Stimulated activated naive CD4-positive, alpha-beta T cell (primary cell): ENCODE measurements at places on chromosomes 7 and 10.
A peak's percentile ranks its signal among the peaks of the same experiment; 100 is the strongest.

- no peak for DNase-seq
These were observed 3.2 kb upstream of the EEPD1 start for GRCh38 chr7:36149694-36150452.

DNA sequence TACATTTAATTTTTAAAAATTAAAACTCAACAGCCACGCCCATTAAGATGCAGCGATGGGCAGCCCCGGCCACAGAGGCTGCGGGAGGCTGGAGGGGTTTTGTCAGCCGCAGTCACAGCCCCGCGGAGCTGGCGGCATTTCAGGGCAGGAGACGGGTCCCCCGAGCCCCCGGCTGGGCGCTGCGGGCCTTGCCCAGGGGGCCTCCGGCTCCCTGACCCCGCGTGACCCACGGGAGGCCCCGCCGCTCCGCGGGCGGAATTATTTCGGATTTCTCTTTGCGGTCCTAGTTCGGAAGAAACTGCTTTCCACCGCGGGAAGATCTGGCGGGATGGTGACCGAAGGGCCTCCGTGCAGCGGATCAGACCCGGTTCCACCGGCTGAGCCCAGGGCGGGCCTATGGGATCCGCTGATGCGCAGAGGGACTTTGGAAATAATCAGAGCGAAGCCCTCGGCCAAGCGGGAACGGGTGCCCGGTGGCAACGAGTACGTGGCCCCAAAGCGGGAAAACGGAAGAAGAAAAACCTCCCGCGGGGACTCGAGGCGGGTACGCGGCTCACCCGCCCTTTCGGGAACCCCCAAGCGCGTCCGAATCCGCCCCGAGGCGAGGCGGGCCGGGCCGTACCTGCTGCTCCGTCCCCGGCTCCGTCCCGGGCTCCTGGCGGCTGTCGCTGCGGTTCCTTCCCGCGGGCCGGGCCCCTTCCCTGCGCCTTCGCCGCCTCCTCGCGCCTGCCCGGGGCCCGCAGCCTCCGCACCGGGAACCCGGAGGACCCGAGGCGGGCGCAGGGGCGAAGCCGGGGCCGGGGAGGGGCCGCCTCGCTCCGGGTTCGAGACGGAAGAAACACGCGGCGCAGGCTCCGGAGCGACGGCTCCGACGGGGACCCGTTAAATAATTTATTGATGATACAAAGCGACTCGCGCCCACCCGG lies 1.7 kb downstream of the NKX6-2 start:
- DNase-seq, result no peak

- peak; percentile 16 for DNase-seq
These were observed 3.4 kb downstream of the TACR2 start for GRCh38 chr10:69413221-69413865.

DNA sequence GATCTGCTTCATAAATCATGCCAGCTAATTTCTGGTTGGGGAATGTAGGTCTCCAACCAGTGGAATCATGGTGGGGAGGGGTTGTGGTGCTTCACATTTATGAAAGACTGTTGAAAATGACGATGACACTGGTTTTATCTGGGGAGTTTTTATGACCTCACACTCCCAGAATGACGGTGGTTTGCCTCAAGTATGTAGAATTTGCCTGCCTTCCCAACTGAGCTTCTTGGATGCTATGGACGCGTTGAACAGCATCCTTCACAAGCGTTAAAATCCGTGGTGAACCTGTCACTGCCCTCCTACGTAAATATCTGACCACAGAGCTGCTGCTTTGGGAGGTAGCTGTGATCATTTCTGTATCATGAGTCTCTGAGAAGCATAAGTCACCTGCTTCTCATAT lies 3.3 kb downstream of the INSYN2A start:
- DNase-seq, result no peak

DNA sequence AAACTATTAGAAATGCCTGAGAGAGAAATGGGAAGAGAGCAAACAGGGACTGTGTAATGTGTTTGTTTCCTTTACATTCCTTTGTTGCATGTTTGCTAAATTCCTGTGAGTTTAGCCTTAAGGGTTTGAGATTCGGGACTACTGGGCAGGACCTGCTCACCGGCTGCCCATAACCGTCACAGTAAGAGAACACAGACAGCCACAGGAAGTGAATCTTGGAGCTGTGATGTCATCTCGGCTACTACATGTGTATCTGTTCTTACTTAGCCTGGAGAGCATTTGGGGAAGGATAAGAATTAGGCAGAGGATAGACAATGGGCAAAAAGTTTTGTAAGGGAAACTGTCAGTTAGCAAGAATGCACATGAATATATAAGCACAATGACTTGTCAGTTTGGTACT lies 485.1 kb upstream of the KLF6 start:
- no peak for DNase-seq

GRCh38 chr7:31311552-31311951 lies 29.0 kb downstream of the NEUROD6 start:
- no peak for DNase-seq

- no peak for DNase-seq
These were observed 6.1 kb downstream of the ZNF853 start for GRCh38 chr7:6621195-6622133.

DNA sequence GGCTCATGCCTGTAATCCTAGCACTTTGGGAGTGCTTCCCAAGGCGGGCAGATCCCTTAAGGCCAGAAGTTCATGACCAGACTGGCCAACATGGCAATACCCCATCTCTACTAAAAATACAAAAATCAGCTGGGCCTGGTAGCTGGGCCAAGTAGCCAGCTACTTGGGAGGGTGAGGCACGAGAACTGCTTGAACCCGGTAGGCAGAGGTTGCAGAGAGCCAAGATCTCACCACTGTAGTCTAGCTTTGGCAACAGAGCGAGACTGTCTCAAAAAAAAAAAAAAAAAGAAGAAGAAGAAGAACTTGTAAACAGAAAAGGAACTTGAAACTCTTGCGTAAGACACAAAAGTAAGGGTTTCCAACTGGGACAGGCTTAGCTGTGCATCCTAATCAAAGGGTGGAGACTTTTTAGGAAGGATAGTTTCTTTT lies 5.6 kb upstream of the IFIT2 start:
- DNase-seq, result no peak

- no peak for DNase-seq
These were observed 42.0 kb downstream of the ZC3HC1 start for GRCh38 chr7:130008941-130009847.

GRCh38 chr7:151384776-151385625 lies 24.8 kb downstream of the WDR86 start:
- DNase-seq, result no peak

DNA sequence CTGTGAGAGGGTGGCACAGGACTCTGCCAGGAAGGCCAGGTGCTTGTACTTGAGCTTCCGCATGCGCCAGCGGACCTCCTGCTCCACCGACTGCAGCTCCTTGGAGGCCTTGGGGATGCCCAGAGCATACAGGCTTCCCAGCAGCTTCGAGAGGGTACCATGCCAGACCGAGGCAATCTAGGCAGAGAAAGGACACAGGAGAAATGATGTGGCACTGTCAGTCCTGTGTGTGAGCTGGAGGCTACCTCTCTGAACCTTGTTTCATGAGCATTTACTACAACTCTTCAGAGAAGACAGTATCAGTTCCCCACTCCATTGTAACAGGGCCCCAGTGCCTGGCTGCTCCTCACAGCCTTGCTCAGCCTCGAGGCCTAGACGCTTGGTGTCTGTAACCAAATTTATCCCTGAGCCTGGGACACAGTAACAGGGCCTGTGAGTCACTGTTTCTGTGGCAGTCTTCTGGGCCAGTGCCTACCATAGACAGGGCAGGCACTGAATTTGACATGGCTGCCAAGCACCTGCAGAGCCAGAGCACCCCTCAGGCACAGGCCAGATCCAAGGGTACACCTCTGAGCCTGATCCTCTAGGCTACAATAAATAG lies 5.8 kb downstream of the TBRG4 start:
- DNase-seq, result no peak

DNA sequence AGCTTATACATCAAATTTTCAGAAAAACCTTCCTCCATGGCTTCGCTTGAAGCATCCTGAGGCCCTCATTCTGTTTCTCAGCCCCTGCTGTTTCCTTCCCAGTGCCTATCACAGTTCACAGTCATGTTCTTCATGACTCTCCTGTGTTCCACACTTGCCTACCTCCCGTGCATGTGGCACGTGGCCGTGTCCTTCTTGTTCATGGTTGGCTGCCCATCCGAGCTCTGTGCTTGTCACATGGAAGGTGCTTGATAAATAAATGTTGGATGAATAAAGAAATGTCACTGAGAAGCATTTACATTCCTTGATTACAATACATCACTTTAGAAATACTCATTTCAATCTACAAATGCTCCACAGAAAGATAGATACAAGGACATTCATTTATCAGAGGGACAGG lies 23.7 kb upstream of the EGFR start:
- no peak for DNase-seq

DNA sequence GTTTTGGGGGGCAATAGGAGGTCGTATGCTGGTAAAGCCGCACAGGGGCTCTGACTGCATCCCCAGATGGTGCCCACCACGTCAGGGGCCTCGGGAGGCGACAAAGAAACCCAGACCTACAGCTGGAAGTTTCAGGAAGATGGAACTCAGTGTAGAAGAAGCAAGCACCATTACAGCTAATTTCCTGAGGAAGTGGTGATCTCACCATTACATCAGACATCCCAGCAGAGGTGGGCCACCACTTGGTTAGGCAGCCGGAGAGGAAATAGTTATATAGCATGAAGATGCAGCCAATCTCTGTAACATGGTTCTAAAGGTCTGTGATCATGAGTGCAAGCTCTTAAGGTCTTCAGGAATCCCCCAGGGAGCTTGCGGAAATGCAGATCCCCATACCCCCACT lies 127.3 kb upstream of the PCBD1 start:
- DNase-seq, result no peak

DNA sequence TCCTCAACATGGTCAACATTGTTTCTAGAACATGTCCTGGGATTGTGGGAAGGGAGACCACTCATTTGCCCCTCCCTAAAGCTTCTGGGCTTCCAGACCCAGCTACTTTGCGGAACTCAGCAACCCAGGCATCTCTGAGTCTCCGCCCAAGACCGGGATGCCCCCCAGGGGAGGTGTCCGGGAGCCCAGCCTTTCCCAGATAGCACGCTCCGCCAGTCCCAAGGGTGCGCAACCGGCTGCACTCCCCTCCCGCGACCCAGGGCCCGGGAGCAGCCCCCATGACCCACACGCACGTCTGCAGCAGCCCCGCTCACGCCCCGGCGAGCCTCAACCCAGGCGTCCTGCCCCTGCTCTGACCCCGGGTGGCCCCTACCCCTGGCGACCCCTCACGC lies at the start of gene EPO:
Gene EPO, plus strand, starts transcription at position 190 of the 392 bp plus-strand sequence. CDS start 513 bp downstream, outside the sequence.
- DNase-seq, result no peak

DNA sequence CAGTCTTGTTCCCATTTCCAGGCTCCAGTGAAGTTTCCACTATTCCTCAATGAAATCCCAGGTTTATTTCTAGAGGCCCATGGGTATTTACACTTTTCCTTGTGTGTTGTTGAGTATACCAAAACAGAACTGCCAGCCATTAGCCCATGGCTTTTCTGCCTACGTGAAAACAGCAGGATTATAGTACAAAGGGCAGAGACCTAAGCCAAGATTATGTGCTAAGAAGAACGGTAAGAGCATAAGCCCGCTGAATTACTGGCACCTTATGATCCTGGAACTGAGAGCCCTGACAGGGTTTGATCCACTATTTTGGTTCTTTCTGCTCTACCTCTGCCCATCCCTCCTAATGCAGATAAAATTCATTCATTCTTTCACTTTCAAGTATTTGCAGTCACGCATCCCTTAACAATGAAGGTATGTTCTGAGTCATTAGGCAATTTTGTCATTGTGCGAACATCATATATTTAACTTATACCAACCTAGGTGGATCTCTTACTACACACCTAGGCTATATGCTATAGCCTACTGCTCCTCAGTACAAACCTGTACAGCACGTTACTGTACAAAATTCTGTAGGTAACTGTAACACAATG lies 16.0 kb downstream of the SEMA3C start:
- DNase-seq, result no peak

GRCh38 chr7:80473751-80474150 lies 38.1 kb downstream of the GNAT3 start:
- no peak for DNase-seq
